A673 (cell line): ENCODE measurements at places on chromosomes 5 and 9. TPM values are rescaled to one million over a fixed set of nuclear protein-coding genes. Genes with fewer than 3 reads are reported as not detected.
A peak's percentile ranks its signal among the peaks of the same experiment; 100 is the strongest.

- no peak overlapping the region for H3K4me3 ChIP-seq
- no peaks in the 10 kb centered on the region for H3K36me3 ChIP-seq
- DNase-seq, result no peak
- peak overlapping the region; percentile 6 for H3K27ac ChIP-seq
These were observed 362.7 kb upstream of the SLC30A5 start for GRCh38 chr5:68730979-68731654.

- no peaks in the 10 kb centered on the region for H3K27me3 ChIP-seq
- H3K27ac ChIP-seq, result peak overlapping the region; percentile 55
- H3K4me1 ChIP-seq, result peaks cover 7% of the 10 kb centered on the region
- H3K36me3 ChIP-seq, result no peaks in the 10 kb centered on the region
These were observed 659 bp downstream of the RAI14 start for GRCh38 chr5:34656700-34657273.

GRCh38 chr5:69312459-69313160 is 20.0 kb downstream of the CCDC125 start:
- no peak for DNase-seq
- no peaks in the 10 kb centered on the region for H3K4me1 ChIP-seq
- no peak overlapping the region for H3K4me3 ChIP-seq
- no peaks in the 10 kb centered on the region for H3K27me3 ChIP-seq
- H3K27ac ChIP-seq, result no peak overlapping the region

GRCh38 chr5:40594811-40595210 is 84.9 kb upstream of the PTGER4 start:
- no peak for DNase-seq
- no peaks in the 10 kb centered on the region for H3K27me3 ChIP-seq
- H3K27ac ChIP-seq, result no peak overlapping the region
- H3K4me1 ChIP-seq, result no peaks in the 10 kb centered on the region
- H3K36me3 ChIP-seq, result no peaks in the 10 kb centered on the region
- H3K4me3 ChIP-seq, result no peak overlapping the region

- H3K4me3 ChIP-seq, result no peak overlapping the region
- H3K4me1 ChIP-seq, result no peaks in the 10 kb centered on the region
- H3K27ac ChIP-seq, result no peak overlapping the region
These were observed 336.0 kb downstream of the PDE4D start for GRCh38 chr5:59557572-59557971.

DNA sequence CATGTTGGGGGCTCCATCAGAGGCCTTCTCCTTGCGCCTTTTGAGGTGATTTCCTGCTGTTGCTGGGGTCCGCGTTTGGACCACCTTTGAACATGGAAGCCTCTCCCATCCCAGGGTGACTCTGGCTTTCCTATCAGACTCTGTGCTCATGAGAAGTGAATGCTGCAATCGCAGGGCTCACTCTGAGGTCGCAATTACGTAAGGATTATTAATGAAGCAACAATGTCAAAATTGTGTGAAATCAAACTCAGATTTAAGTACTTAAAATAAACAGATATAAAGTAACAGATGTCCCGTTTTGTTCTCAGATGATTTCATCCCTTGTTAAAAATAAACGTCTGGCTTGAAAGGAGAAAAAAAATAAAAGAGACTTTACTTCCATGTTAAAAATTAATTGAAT is 634.2 kb downstream of the BNC2 start:
- no peak overlapping the region for H3K4me3 ChIP-seq
- H3K27ac ChIP-seq, result no peak overlapping the region
- no peaks in the 10 kb centered on the region for H3K36me3 ChIP-seq
- DNase-seq, result no peak
- H3K4me1 ChIP-seq, result no peaks in the 10 kb centered on the region
- no peaks in the 10 kb centered on the region for H3K27me3 ChIP-seq

GRCh38 chr5:62732677-62733121 is 154.1 kb downstream of the LRRC70 start:
- no peaks in the 10 kb centered on the region for H3K36me3 ChIP-seq
- DNase-seq, result no peak
- no peaks in the 10 kb centered on the region for H3K27me3 ChIP-seq

- peak; percentile 22 for DNase-seq
- peak overlapping the region; percentile 92 for H3K27ac ChIP-seq
- H3K4me1 ChIP-seq, result peaks cover 51% of the 10 kb centered on the region
- H3K36me3 ChIP-seq, result no peaks in the 10 kb centered on the region
These were observed 39.7 kb downstream of the FABP6 start for GRCh38 chr5:160269017-160269416.

DNA sequence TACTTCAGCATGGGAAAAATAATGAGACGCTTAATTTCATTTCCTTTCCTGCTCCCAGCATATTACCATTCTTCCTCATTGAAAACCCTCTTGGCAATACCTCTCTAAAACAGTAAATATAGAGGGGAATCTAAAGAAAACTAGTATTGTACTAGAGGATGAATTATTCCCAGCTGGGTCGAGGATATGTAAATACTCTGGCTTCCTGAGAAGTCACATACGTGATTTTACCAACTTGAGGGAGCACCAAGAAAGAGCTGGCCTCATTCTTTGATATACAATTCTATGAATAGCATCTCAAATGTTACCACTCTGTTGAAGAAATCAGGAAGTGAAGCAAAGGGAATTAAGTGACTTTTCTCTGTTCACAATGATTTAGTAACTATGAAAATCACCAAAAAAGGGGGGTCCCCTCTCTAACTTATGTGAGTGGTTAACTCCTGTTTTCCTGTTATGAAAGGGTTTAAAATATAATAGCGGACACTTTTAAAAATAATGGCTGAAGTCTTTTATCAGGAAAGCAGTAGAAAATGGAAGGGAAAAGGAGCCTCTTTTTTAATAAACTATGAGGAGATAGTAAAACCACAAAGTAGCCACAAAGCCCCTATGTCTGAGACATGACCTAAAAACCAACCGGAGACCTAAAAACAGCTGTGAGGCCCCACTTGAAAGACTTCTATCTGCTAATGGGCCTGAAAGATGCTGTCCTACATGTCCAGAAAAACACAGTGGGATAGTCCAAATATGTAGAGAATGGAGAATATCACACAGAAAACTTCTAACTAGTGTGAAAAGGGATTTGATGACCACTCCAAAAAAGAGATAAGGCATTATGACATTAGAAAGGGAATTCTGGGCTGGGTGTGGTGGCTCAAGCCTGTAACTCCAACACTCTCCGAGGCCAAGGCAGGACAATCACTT is 42.6 kb downstream of the LPAR1 start:
- H3K27me3 ChIP-seq, result no peaks in the 10 kb centered on the region
- H3K4me1 ChIP-seq, result peaks cover 79% of the 10 kb centered on the region
- peak; percentile 88 for DNase-seq
- H3K27ac ChIP-seq, result peak overlapping the region; percentile 77
- peak overlapping the region; percentile 19 for H3K4me3 ChIP-seq

DNA sequence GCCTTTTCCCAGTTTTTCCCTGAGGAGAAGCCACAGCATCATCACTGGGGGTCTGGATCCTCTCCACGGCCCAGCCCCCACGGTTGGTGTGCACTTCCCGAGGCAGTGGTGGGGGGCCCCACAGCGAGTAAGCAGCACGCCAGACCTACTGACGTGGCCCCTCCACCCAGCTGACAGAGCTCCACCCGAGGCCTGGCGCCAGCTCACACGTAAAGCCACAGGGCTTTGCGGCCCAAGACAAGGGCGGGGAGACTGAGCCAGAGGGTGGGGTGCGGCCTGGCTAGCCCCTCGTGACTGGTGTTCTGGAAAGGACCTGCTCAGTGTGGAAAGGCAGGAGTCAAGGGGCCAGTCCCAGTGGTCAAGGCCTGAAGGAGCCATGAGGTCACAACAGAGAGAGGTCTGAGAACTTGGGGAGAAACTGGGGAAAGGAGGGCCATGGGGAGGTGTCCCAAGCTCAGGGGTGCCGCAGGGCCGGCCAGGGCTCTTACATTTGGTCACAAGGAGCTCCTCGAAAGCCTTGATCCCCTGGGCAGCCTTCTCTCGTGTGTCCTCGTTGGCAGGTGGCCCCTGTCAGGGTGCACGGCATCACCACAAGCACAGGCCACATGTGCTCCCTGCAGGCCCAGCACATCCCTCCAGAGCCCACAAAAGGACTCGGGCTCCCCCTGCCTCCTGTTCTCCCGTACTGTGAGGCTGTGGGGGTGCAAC is 5.5 kb downstream of the SNAPC4 start:
- H3K4me3 ChIP-seq, result no peak overlapping the region
- H3K4me1 ChIP-seq, result peaks cover 3% of the 10 kb centered on the region
- no peak overlapping the region for H3K27ac ChIP-seq
- DNase-seq, result no peak
- peaks cover 70% of the 10 kb centered on the region for H3K36me3 ChIP-seq

- no peak overlapping the region for H3K4me3 ChIP-seq
- DNase-seq, result no peak
- no peaks in the 10 kb centered on the region for H3K36me3 ChIP-seq
- H3K27me3 ChIP-seq, result no peaks in the 10 kb centered on the region
- H3K4me1 ChIP-seq, result no peaks in the 10 kb centered on the region
- no peak overlapping the region for H3K27ac ChIP-seq
These were observed 26.6 kb upstream of the C5orf58 start for GRCh38 chr5:170206216-170206615.

DNA sequence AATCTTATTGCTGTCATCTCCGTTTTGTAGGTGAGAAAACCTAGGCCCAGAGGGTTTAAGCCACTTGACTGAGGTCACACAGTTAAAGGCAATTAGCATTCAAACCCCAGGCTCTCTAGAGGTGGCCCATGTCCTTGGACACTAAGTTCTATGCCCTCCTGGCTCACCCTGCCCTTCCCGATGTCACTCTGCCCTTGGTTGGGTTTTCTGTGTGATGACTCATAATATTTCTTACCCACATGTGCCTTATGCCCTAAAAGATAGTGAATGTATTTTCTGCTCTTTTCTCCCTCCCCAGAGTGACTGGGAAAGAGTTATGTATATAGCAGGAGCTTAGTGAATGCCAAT is 174.5 kb upstream of the PITX1 start:
- no peaks in the 10 kb centered on the region for H3K27me3 ChIP-seq
- no peak overlapping the region for H3K27ac ChIP-seq

GARNL3 gene
- total RNA-seq, result 7.8 and 11.3 TPM in 2 replicates

ANKDD1B gene
- not detected in 2 replicates for total RNA-seq

CKMT2 gene
- total RNA-seq, result not detected in 2 replicates

DNAJB5 gene
- total RNA-seq, result 11.9 and 13.0 TPM in 2 replicates

GFI1B gene
- total RNA-seq, result not detected in 2 replicates

WASHC1 gene
- 21.1 TPM in 2 replicates for total RNA-seq

SERINC5 gene
- 20.6 and 21.0 TPM in 2 replicates for total RNA-seq
